Placental epithelial cell (primary cell): ENCODE measurements at places on chromosomes 1 and 21. TPM values are rescaled to one million over a fixed set of nuclear protein-coding genes. Genes with fewer than 3 reads are reported as not detected.

The LAPTM5 gene
- 3.6 and 7.5 TPM in 2 replicates for total RNA-seq

The COL8A2 gene
- under 0.01 and 0.11 TPM in 2 replicates for total RNA-seq

The XCL1 gene
- not detected in 2 replicates for total RNA-seq

The LGR6 gene
- total RNA-seq, result 0.76 and 2.4 TPM in 2 replicates

The CHODL gene
- 0.33 and 0.79 TPM in 2 replicates for total RNA-seq
